GM10248 (cell line): ENCODE measurements at places on chromosomes 1 and 21.

DNA sequence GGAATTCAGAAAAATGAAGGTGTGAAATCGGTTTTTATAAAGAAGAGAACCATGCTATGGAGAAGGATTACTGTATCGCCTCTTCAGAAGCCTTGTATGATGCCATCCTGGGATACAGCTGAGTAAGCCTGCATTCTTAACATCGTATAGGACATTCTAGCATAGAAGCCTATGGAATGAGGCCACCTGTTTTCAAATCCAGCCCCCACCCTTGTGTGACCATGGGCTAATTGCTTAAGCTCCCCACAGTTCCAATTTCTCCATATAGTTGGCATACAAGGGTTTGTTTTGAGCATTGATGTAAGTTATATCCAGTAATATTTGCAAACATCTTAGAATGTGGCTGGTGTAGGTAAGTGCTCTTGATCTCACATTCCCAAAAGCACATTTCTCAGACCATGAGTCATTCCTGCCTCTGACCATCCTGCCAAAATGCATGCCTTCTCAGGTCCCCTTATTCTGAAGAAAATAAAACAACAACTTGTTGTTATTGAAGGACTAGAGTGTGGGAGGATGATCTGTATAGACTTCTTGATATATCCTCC, 1.5 kb downstream of the OR14A2 start:
- DNase-seq = no peak

DNA sequence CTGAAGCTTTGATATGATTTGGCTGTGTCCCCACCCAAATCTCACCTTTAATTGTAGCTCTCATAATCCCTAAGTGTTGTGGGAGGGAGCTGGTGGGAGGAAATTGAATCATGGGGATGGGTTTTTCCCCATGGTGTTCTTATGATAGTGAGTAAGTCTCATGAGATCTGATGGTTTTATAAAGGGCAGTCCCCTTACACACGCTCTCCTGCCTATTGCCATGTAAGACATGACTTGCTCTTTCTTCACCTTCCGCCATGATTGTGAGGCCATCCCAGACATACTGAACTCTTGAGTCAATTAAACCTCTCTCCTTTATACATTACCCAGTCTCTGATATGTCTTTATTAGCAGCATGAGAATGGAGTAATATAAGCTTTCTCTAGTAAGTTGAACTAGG, 261.9 kb downstream of the HLX start:
- no peak for DNase-seq

DNA sequence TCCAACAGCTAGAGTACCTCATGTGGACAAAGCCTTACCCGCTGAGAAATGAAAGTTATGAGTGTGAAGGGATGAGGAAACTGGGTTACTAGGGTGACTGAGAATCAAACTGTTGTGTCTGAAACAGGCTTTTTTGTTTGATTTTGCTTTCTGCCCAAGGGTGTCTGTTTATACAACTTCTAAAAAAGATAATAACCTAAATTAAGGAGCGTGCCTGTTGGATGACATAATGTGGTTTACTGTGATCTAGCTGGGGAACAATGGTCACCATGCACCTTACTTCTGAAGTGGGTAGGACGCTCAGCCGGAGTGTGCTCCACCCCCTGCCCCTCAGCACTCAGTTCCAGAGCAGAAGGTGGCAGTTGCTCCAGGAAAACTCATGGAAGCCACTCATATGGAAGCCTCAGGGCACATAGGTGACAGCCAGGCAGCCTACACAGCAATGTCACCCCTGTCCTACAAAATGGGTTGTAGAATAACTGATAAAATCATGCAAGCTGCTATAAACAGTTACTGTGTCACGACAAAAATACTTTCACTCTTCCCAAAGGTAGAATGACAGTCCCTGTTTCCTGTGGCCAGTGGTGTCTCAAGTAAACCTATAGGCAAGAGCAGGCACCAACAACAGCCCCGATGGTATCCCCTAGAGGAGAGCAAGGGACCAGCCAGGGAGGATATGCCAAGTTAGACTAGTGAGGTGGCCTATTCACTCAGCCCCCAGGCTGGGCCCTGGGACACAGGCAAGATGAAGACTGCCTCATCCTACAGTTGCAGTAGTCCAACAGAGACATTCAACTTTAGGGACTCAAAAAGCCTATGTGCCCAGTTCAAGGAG, 29.3 kb downstream of the SIPA1L2 start:
- no peak for DNase-seq

GRCh38 chr1:208965351-208965750, 618.2 kb upstream of the CAMK1G start:
- DNase-seq = no peak

DNA sequence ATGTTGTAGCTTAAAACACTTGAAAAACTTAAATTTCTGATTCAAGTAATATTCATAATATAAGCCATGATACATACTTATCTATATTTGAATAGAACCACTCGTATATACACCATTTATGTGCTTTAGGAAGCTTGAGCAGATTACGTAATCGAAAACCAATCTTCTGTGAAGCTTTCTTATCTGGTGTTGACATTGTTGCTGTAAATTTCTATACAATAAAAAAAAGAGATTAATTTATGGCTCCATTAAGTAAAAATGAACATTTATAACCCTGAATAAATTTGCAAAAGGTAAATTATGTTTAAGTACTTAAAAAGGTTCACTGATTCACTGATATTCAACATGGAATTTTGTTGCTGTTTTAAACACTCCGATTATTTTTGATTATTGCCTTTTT, 21.4 kb downstream of the LIN9 start:
- DNase-seq = no peak

DNA sequence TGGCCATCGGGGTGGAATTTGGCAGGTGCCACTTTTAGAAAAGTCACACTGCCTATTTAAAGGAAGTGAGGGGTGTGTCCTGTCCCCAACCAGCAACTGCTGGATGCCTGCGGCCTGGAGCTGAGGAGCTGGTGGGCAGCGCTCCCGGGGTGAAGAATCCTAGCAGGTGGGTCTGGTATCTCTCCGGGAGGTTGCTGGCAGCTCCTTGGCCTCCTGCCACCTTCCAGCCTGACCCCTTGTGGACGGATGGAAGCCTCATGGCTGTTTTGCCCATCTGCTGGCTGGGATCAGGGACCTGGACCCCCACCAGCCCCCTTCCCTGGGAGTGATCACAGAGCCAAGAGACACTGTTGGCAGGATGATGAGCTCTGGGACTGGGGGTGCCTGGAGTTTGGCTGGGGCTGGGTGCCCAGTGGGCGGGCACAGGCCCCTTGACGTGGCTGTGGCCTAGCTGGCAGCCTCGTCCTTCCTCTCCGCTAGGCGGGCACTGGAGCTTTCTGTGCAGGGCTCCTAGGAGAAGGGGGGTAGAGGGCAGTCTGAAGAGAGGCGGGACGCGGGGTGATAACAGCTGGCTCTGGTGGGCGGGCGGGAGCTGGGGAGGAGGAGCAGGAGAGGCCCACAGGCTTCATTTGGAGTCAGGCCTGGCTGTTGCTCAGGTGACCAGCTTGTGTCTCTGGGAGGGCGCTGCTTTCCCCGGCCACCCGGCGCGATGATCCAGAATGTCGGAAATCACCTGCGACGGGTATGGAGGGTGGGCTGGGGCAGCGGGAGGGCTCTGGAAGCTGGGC, at the start of gene ACOT11:
TSS of gene ACOT11 (plus strand) at position 628 of the 788 bp plus-strand sequence. CDS start at position 710, 82 bp downstream.
- no peak for DNase-seq

DNA sequence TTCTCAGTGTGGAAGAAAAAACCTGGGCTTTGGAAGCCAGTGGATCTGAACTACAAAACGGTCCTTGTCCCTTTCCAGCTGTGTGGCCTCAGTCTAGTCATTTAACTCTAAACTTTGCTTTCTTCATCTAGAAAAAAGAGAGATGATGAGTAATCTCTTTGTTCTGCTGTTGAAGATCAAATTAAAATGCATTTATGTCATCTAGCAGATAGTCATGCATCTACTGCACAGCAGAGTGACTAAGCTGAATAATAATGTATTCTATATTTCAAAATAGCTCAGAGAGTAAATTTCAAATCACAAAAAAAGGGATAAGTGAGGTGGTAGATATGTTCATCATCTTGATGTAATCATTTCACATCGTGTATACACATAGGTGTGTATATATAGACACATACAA, 473.2 kb downstream of the DSCAM start:
- DNase-seq = no peak

DNA sequence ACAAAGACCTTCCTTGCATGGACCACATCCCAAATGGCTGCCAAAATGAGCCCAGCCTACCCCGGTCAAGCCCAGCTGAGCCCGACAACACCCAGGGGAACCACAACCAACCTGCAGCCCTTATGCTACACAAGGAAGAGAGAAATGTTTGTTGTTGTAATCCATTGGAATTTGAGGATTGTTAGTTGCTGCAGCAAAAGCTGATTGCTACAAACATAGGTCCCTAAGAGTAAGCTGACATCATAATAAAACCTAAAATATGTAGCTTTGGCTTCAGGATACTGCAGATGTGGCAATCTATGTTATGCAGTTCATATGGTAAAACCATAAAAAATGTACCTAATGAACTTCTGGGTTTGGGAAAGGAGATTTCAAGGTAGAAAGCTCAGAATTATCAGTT, 65.5 kb upstream of the DNAH14 start:
- DNase-seq = no peak

- DNase-seq = no peak
These were observed 8.9 kb downstream of the KIF17 start for GRCh38 chr1:20708891-20709290.

DNA sequence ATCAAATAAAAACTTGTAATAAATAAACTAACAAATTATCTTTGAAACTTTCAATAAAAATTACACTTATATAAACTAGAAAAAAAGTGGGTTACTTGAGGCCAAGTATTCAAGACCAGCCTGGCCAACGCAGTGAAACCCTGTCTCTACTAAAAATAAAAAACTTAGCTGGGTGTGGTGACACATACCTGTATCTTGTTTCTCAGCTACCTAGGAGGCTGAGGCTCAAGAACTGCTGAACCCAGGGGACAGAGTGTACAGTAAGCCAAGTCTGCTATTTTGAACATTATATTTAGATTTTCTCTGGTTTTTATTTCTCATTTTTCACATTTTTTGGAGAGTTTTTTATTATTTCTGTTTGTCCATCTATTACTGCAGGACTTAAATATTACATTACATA, 1397.6 kb upstream of the B3GALT2 start:
- DNase-seq = no peak

DNA sequence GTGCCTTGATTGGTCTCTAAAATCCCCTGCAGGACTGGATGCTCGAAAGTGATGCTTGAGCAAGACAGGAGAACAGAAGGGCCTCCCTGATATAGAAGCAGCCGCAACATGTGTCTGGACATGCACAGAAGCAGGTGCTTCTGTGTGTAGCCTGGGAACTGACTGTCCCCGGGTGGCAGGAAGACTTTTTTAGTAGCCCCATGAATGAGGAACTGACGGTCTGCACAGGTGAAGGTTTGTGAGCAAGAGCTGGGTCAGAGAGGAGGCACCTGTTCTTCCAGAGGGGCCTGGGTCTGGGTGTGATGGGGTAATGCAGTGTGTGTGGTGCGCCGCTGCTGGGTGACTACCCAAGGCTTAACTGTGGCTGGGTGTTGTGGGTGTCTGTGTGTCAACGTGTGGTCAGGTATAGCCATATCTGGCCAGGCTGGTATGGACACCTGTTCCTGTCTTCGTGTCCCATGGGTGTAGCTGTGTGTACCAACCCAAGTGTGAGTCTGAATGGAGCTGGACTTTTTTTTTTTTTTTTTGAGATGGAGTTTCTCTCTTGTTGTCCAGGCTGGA, 39.1 kb upstream of the FOXO6 start:
- DNase-seq = no peak
